ENCODE measurements at places on chromosomes 4 and X.

DNA sequence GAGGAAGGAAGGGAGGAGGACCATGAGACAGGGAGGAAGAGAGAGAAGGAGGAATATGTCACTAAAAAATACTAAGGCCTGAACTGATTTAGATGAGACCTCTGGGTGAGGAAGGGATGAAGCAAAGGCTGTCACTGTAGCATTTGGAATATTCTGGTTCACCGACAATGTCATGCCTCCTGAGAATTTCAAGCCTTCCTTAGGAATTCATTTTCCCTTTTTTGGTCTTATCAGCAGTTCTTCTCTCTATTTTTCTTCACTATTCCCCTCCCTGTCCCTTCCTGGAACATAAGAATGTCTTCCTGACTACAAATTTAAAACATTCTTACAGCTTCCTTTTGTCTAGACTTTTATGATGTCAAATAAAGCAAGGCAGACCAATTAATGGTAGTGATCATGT lies 527.8 kb downstream of the INPP4B start:
- DNase-seq: no peak

- no peak for DNase-seq
These were observed 457.5 kb upstream of the GNPDA2 start for GRCh38 chr4:45183905-45184304.

DNA sequence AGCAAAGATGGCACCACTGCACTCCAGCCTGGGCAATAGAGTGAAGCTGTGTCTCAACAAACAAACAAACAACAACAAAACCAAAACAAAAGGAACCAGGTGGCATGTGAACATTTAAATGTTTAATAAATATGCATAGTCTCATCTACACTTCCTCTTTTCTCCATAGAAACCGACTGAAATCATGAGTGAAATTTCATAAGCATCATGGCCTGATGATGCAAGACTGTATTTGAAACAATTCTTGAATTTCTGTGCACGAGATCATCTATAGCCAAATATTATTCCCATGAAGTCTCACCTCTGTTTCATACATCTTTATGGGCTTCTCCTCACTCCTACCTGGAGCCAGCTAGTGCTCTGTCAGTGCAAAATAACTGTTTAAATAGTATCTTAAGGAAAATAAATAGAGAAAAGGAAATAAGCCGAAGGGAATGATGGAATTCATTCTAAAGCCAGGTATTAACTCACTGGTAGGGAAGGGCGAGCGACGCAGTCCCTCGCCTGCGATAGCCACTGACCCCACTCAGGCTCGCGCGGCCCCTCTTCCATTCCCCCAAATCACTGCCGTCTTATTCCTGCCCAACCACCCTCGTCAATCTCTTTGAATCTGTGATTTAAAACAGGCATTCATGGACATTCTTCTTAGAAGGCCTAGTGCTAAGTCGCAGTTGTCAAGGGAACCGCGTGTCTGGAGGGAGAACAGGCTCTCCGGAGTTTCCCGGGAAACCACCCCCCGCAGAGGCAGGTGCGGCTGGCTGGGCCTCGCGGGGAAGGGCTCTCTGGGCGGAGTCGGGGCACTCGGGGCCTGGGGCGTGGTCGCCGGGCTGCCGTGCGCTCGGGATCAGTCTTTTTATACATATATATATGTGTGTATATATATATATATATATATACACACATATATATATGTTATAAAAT lies 52.4 kb upstream of the TRIM2 start:
- peak; percentile 89 for DNase-seq

GRCh38 chr4:95531141-95531540 lies 17.6 kb downstream of the UNC5C start:
- no peak for DNase-seq

DNA sequence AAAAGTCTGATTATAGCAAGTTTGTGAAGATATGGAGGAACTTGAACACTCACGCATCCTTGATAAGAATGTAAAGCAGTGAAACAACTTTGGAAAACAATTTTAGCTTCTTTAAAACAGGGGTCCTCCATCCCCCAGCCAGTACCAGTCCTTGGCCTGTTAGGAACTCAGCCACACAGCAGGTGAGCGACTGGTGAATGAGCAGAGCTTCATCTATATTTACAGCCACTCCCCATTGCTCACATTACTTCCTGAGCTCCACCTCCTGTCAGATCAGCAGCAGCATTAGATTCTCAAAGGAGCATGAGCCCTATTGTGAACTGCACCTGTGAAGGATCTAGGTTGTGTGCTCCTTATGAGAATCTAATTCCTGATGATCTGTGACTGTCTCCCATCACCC lies 530.3 kb upstream of the PRKX start:
- DNase-seq: no peak

- DNase-seq: no peak
These were observed 386.6 kb upstream of the AADAT start for GRCh38 chr4:170476351-170476750.

DNA sequence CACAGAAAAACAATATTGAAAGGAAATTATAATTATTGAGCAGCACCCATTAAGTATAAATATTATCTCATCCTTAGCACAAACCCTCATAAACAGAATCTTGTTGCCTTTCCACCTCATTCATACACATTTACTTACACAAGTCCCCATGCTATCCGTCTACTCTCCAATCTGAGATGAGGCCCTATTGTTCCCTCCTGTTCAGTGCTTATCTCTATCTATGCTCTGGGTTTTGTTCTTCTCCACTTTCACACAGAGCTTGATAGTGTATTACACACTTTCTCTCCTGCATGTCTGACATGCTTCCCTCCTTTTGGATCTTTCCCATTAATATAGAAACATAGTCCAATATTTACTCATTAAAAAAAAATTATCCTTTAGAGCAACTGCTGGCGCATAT lies 238.2 kb upstream of the MAB21L2 start:
- DNase-seq: no peak

GRCh38 chr4:134948110-134948642 lies 746.6 kb upstream of the PABPC4L start:
- no peak for DNase-seq

- no peak for DNase-seq
These were observed 107.6 kb upstream of the PACRGL start for GRCh38 chr4:20592663-20593062.

DNA sequence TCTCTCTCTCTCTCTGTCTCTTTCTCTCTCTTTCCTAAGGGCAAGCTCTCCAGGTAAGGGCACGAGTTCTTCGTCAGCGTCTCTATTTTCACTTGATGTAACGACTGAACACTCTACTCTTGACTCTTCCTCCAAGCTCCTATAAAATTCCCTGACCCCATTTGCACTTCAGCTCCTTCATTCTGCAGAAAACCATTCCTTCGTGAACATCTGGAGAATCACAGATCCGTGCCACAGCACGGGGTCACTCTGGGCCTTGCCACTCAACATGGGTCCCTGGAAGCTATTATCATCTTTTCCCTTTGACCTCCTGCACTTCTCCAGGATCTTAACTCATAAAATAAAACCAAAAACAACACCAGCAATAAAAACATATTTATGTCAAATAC lies 112.0 kb upstream of the LNX1 start:
- DNase-seq: no peak

- no peak for DNase-seq
These were observed 743.2 kb upstream of the GRIA3 start for GRCh38 chrX:122440832-122441231.

DNA sequence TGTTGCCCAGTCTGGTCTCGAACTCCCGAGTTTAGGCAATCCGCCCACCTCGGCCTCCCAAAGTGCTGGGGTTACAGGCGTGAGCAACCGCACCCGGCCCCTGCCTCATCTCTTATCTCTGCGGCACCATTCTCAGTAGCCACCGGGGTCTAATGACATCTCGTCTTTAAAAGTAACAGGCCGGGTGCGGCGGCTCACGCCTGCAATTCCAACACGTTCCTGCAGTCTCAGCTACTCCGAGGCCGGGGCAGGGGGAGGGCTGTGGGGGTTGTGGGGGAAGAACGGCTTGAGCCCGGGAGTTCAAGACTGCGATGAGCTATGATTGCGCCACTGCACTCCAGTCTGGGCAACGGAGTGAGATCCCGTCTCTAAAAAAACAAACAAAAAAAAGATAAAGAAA lies 28.8 kb downstream of the ING2 start:
- no peak for DNase-seq

DNA sequence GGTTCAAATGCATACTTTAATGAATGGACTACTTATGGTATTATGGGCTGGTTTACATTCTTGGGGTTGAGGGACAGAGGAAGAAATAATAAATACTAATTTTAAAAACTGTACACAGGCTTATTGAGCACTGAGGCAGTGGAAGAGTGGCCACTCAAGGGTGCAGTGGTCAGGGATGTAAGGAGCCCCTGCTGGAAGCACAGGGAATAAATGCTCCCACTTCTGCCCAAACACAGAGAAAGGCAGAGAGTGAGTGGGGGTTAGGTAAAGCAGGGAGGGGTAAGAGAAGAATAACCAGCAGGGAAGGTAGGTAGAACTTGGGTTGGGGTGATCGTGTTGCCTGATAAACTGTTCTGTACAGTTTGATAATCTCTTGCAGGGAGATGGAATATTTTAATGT lies 60.0 kb downstream of the GAB1 start:
- DNase-seq: no peak

DNA sequence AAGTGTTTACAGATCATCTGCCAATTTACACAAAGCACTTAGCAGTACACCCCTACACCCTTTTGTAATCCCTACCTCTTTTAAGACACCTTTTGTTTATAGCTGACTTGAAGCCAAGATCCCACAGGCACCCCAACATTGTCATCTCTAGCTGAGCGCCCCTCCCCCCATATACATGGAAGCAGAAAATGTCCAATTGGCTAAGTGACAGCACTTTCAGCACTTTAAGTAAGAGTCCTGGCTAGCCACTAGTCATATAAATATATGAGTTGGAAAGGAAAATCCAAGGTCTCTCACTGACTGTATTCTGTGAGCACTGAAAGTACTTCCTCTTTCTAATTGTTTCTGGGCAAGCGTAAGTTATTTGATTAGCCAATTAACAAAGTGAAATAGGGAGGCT lies 108.2 kb downstream of the NSUN7 start:
- no peak for DNase-seq

- no peak for DNase-seq
These were observed at the start of gene PLP1 for GRCh38 chrX:103776546-103776945. TSS of gene PLP1 (plus strand) at chrX:103776840. CDS start at chrX:103776996, 156 bp downstream.

GRCh38 chrX:109511113-109511512 lies 25.5 kb upstream of the NXT2 start:
- no peak for DNase-seq

DNA sequence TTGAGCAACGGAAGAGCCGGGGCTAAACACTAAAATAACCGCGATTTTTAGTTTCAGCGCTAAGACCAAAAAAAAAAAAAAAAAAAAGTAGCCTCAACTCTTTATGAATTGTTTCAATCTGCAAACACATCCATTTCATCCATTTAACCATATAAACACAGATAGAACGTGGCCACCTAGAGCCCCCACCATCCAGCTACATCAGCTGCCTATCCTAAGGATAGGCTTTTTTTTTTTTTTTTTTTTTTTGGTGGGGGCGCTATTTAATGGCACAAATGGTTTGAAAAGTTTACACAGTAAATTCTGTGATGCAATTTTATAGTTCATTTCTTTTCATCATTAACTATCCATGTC lies 492 bp upstream of the HDAC8 start:
- no peak for DNase-seq

- DNase-seq: no peak
These were observed 62.5 kb upstream of the C1GALT1C1 start for GRCh38 chrX:120692319-120692718.

- DNase-seq: no peak
These were observed 243.1 kb upstream of the FTHL17 start for GRCh38 chrX:31314921-31315320.

DNA sequence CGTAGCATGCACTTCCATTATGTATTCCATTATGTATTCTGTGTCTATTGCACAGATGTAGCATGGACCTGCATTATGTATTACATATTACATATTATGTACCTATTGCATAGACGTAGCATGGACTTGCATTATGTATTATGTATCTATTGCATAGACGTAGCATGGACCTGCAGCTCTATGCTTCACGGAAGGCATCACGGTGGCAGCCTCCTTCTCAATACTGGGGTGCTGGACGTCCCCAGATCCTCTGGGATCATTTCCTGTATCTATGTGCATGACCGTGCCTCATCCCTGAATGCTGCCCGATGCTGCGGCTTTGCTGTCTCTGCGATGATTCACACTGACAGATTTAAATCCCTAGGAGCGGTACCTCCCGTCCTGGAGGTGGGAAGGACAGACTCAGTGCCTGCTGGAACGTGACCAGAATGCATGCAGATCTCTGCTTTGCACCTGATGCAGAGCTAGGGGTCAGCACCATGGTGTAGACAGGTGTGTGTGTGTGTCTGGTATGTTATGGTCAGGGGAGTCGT lies 317.5 kb downstream of the DHRSX start:
- no peak for DNase-seq

- DNase-seq: no peak
These were observed 6.8 kb upstream of the SOWAHB start for GRCh38 chr4:76904646-76905190.

- no peak for DNase-seq
These were observed 45.1 kb downstream of the ARHGEF9 start for GRCh38 chrX:63739885-63740284.

DNA sequence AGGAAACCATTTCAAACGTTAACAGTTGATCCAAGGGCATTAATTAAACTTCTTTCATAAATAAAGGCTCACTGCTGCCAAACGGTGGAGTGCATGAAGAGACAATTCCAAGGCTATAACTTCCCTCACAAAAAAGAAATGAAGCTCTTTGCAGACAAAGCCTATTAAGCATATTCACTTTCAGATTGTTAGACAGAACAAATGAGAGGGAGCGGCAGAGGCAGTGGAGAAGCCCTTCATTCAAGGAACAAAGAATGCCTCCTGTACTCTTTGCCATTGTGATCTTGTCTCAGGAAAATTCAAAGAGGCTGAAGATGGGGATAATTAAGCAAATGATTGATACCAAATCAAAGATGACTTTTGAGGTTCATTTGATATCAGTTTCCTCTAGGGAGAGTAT lies 370.5 kb upstream of the FAT1 start:
- DNase-seq: no peak

DNA sequence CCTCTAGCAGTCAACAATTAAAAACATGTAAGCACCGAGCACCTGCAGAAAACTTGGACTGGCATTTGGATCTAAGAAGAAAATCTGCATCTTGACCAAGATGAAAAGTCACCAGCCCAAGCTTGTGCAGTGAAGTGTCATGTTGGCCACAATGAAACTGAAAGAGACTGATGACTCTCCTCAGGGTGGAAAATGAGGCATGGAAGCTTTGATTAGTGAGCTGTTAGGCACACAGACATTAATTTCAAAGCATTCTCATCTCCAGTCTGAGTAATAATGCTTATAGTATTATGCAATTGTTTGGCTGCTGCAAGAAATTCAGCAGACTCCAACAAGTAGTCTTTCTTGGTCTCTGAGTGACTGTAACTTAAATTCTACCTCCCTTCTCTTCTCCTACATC lies 150.1 kb downstream of the AR start:
- no peak for DNase-seq

DNA sequence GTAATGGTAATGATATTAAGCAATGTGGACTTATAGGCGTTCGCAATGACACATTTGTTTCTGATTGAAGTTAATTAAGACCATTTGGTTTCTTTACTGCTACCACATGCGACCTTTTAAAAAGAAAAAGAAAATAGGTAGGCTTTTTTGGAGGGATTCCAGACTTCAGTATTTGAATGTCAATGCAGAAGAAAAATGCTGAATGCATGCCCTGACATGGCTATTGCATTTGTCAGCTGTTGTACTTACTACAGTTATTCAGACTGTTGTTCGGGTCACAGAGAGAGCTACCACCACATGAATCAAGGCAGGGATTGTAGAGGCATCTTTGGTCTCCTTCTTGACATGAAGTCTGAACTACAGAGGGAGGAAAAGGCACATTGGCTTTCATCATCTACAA lies 163.7 kb downstream of the CORIN start:
- DNase-seq: no peak
